Spleen (tissue), 13 donors: ENCODE measurements at places on chromosomes 16 and 17.
A peak's percentile ranks its signal among the peaks of the same experiment; 100 is the strongest.

- DNase-seq, result no peak
Observed at GRCh38 chr17:8448310-8448709, 12.6 kb downstream of the NDEL1 start.

DNA sequence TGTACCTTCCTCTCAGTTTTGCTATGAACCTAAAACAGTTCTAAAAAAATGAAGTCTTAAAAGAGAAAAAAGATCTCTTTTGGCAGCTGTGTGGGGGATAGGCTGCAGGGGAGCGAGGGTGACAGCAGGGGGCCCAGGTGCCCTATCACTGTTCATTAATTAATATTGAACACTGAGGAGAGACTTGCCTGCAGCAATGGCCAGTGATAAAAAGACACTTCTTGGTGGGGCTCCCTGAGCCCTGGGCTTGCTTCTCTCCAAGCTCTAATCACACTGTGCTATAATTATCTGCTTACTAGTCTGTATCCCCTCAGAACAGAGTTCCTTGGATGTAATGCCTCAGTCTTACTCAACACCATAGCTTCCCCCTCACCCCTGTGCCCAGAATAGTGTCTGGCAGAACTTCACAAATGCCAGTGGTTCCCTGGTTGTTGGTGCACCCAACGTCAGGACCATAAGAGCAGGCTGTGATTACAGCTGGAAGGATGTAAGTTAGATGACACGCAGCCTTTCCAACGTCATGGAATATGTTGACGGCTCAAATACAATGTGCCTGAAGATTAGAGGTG is 52.0 kb upstream of the IRX6 start:
- no peak for DNase-seq

DNA sequence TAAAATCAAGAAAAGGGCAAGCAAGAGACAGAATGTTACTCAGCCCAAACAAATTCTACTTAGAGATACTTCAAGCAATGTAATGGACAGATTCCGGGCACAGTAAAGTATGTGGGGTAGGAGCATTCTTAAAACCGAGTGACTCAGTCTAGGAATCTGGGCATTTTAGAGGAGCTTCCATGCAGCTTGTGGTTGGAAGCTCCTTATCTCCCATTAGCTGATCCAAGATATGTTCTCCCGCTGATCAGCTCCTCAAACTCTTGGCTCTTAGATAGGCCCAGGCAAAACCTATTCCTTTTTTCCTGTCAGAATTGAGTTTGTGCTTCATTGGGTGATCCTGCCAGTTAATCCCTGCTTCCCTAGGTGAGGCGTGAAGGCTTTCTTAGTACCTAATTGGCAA is 303.3 kb downstream of the CEP112 start:
- DNase-seq, result no peak

DNA sequence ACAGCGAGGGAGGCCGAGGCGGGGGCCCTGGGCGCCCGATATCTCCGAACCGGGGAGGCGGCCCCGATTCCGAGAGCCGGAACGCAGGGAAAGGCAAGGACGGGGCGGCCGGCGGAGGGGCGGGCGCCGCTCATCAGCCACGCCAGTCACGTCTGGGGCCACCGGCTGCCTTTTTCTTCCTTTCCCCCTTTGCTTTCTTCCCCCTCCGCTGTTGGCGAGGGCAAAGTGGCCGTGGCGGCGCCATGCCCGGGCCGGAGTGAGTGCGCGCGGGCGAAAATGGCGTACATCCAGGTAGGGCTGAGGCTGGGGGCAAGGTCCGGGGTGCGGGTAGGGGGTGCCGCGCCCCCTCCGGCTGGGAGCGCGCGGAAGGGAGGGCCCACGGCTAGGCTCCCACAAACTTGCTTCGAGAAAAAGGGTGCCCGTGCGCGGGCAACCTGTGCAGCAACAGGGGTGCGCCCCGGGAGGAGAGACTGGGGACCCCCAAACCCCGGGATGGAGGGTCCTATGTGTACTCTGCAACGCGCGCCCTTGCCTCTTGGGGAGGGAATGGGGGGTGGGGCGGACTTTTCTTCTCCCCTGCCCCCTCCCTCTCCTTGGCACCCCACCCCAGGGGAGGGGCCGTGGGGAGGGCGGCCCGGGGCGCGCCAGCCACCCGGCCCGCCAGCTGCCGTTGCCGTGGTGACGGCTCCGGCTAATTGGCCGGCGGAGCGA is 486 bp downstream of the SYT17 start:
- peak; percentile 74 for DNase-seq

- no peak for DNase-seq
Observed at GRCh38 chr16:31063495-31063842, 10.6 kb downstream of the ZNF668 start.

- no peak for DNase-seq
Observed at GRCh38 chr17:4221163-4221562, 42.6 kb downstream of the ANKFY1 start.

DNA sequence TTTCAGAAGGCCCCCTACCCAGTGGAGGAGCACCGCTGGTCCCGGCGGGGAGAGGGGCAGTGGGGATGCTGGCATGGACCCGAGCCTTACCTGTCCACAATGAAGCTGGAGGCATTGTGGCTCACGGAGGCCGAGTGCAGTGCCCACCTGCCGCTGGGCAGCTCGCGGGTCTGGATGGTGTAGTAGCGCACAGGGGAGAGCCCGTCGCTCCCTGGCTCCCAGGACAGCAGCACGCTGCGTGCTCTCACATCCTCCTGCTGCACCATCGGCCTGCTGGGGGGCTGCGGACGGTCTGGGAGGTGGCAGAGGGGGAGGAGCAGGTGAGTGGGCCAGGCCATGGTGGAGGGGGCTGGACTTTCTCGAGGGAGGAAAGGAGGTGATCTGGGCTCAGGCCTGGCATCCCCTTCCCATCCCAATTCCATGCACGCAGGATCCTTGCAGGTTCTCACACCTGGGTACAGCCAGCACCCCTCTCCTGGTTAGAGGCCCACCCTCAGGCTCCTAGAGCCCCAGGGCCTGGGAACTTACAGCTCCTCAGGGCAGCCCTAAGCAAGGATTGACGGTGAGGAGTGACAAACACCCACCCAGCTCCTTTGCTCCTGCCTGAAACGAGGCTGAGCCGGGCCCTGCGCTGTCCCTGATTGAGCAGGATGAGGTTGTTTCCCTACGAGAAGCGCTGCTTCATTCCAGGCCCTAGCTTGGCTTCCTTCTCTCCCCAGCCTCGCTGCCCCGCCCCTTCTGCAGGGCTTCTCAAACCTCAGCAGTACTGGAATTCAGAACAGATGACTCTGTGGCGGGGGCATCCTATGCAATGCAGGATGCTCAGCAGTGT is 76.2 kb upstream of the CDC42EP4 start:
- peak; percentile 47 for DNase-seq

- no peak for DNase-seq
Observed at GRCh38 chr17:2871720-2872119, 75.5 kb downstream of the RAP1GAP2 start.

GRCh38 chr17:65154770-65155589 is 17.8 kb downstream of the RGS9 start:
- no peak for DNase-seq

GRCh38 chr16:12455287-12455798 is 348.3 kb downstream of the CPPED1 start:
- DNase-seq, result peak; percentile 91

GRCh38 chr17:62966426-62967204 is 580 bp downstream of the TANC2 start:
- peak; percentile 93 for DNase-seq

GRCh38 chr17:62821189-62822079 is 13.3 kb upstream of the MARCHF10 start:
- no peak for DNase-seq

- no peak for DNase-seq
Observed at GRCh38 chr17:76188213-76189016, 47.4 kb upstream of the FOXJ1 start.

- no peak for DNase-seq
Observed at GRCh38 chr16:69039333-69039941, 66.0 kb upstream of the HAS3 start.

GRCh38 chr16:48911700-48912099 is 301.7 kb upstream of the N4BP1 start:
- DNase-seq, result no peak

- no peak for DNase-seq
Observed at GRCh38 chr16:13110124-13110796, 208.9 kb downstream of the SHISA9 start.

DNA sequence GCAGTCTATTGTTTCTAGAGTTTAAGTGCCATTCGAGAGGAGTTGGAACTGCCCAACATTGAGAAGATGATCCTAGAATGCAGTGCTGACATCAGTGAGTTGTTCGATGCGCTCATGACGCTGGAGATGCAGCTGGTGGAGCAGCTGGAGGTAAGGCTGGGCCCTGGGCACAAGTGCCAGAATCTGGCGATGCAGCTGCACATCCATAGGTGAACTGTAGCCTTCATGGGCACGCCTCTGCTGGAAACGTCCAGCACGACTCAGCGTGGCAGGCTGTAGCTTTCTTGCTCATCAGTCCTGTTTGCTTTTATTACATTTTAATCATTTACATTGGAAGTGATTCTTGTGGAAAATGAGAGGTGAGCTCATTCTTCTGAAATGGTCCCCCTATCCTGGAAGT is 31.7 kb downstream of the DRC3 start:
- no peak for DNase-seq

DNA sequence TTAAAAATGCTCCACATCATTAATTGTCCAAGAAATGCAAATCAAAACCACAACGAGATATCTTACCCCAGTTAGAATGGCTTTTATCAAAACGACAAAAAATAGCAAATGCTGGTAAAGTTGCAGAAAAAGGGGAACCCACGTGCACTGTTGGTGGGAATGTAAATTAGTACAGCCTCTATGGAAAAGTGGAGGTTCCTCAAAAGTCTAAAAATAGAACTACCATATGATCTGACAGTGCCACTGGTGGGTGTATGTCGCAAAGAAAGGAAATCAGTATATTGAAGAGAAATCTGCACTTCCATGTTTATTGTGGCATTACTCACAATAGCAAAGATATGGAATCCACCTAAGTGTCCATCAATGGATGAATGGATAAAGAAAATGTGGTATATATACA is 38.2 kb upstream of the ZFHX3 start:
- DNase-seq, result no peak

DNA sequence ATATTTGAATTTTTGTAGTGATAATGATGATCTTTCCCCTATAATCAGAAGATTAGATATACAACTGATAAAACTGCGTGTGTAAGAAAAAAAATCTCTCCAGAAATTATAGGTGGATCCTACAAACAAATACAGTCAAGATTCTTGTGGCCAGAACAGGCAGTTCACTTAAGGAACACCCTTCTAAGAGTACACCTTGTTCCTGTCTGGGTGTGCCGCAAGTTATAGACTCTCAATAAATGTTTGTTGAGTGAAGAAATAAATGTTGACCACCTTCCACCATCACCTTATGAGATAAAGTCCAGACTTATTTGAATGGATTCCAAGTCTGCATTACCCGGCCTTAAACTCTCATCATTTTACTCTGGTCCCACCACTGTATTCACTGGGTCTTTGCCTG is 45.7 kb upstream of the SCNN1B start:
- DNase-seq, result no peak

DNA sequence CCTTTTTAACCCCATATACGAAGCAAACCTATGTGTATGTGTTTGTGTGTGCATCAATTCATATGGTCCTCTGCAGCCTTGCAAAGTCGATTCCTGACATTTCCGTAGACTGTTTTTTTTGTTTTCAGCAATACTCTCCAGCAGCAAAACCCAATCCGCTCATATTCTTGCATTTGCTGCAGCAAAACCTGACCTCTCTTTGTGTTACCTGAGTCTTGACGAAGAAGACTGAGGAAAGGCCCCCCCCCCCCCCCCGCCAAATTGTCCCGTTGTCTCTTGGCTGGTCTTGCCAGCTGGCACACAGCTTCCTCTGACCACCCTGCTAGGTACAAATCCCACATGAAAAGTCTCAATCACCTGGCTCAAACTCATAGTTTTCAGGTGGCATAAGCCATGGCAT is 494.7 kb downstream of the WWOX start:
- no peak for DNase-seq

GRCh38 chr17:65278820-65279184 is 141.6 kb downstream of the RGS9 start:
- no peak for DNase-seq

- no peak for DNase-seq
Observed at GRCh38 chr16:16905850-16906249, 526.9 kb downstream of the NPIPA7 start.

DNA sequence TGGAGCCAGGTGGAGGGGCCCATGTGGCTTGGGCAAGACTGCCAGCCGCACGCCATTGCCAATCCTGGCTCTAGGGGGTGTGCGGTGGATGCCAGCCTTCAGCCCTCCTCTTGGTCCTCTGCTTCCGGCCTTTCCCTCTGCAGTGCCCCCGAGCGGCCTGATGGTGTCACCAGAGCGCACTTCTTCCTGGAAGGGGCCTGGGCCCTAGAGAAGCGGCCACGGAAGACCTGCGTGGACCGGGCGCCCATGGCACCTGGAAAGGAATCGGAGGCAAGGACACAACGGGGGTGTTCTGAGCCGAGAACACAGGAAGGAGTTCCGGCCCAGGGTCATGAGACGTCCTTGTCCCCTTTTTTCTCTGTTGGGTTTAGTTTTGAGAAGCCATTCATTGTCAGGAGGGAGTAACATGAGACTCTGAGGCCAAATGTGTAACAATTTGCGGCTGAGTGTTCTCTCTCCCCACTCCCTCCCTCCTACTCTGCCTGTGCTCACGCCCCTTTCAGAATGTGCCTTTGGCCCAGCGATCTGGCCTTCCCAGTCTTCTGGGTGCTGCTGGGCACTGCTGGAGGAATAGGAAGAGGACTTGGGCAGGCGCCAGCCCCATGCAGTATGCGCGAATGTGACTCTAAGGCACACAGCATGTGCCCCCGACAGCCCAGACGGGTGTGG is 92.8 kb downstream of the IRX3 start:
- peak; percentile 83 for DNase-seq
